ENCODE measurements at places on chromosomes 5 and 9.

- DNase-seq, result no peak
Observed at GRCh38 chr5:59648038-59648831, 245.3 kb downstream of the PDE4D start.

GRCh38 chr9:112375361-112375760 is 4.5 kb upstream of the HSDL2 start:
- no peak for DNase-seq

DNA sequence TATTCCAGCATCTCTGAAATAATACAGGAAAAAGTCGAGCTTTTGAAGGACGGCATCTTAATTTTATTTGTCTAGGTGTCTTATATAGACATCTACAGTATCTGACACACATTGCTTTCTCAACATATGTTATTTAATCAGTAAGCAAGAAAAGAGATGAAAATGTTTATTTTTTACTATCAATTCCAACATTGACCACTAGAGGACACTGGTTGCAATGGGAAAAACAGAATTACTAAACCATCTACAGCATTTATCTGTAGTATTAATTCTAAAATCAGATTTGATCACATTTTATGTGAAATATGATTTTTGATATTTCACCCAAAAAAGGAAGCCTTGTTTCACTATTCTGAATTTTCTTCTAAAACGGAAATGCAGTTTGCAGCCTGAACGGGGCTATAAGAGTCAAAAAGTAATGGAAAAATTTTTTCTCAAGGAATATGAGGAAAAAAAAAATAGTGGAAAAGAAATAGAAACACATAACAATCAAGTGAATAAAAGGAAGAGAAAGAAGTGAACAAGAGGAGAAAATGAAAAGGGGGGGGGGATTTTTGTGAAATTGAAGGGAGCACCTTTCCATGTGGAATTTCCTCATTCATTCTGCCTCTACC is 98.6 kb downstream of the OSTF1 start:
- DNase-seq, result no peak

DNA sequence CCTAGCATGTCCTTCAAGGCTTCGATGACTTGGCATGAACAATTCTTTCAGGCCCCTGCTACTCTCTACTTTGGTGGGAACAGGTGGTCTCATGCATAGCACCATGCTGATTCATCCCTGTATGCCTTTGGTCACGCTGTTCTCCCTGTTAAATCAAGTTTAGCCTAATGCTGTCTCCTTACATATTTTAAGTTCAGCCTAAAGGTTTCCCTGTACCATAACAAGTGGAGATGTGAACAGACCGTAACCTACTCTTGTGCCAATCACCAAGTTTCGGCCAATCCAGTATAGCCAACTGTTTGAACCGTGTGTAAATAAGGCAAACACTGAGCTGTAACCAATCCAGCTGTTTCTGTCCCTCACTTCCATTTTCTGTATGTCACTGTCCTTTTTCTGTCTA is 8.0 kb downstream of the GAS1 start:
- DNase-seq, result no peak

- DNase-seq, result no peak
Observed at GRCh38 chr5:128193665-128194390, 110.3 kb downstream of the SLC12A2 start.

- no peak for DNase-seq
Observed at GRCh38 chr5:53067641-53068040, 41.9 kb downstream of the MOCS2 start.

DNA sequence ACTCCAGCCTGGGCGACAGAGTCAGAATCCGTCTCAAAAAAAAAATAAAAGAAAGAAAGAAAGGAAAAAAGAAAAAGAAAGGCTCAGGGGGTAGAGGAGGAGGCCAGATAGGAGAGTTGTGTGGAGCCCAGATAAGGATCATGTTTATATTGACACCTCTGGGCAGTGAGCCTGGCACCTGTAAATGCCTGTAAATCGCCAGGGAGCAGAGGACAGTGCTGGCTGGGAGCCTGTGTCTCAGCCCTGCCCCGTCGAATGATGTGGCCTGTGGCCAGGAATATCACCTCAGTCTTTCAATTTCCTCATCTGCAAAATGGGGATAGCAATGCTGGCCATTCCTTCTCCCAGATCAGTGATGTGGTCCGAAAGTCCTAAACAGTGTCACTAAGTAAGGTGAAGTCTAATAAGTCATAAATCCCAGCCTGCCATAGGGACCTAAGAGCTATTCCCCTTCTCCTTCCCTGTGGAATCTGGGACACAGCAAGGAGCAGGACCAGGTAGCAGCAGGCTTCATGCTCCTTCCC is 10.3 kb upstream of the ABO start:
- no peak for DNase-seq

DNA sequence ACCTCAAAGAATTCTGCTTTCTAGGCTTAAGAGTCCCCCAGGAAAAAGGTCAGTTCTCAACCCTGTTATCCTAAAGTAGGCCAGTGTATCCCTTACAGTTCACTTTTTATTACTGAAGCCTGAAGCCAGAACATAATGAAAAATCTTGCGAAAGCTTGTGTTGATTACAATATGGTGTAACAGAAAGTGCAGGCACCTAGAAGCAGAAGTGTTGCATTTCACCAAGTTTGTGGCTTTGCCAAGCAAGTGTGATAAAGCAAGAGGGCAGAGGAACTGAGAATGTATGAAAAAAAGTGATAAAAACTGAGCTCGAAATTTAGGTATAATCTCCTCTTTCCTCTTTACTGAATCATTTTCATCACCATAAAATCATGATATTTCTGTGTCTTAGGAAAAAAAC is 26.2 kb downstream of the AGTPBP1 start:
- DNase-seq, result no peak

DNA sequence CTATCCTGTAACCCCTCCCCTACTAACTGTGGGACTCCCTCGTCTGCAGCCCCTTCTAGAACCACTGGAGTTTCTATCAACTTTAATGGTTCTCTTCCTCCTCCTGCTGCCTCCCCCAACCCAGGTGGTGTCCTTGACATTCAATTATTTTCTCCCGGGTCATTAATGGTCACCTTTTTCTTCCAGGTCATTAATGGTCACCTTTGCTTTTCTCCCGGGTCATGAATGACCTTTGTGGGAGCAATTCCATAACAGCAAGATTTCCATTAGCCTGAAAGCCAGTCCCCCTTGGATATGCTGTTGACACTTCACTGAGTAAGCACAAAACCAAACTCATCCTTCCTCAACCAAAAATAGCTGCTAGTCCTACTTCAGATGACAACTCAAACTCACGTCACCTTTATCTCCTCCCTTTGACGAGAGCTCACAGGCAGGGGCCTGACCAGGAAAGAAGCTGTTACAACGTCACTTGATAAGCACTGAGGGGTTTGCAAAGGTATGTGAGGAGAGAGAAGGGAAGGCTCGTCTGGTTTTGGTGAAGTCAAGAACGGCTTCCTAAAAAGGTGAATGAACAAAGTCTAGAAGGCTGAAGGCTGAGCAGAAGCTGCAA is 10.9 kb downstream of the CCDC127 start:
- DNase-seq, result no peak

DNA sequence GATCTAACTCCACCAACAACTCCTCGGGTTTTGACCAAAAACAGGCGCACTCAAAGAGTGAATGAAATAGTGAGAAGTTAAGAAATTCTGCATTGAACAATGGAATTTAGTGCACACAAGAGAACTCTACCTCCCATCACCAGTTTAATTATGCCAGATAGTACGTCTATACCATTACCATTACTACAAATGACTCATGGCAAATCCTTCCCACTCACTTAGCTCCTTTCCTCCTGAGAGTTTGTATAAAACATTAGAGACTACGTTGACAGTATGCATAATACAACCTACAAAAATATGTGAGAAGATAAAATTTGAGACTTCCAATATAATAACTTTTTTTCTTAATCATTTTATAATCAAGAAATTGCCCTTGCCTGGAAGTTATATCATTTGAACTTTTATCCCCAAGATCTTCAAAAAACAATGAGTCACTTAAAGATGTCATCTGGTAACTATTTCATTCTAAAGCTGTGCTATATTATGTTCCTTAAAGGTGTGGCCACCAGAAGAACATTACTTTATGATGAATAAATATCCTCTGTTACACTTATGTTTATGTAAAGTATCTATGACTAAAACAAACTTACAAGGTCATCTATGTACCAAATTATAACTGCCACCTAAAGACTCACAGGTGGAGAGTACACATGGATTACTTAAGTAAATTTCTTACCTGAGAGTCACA is 297.9 kb upstream of the PTGER4 start:
- DNase-seq, result no peak

- no peak for DNase-seq
Observed at GRCh38 chr5:75320371-75320770, 16.6 kb upstream of the HMGCR start.

GRCh38 chr5:179267671-179268083 is 77.6 kb downstream of the ADAMTS2 start:
- no peak for DNase-seq

DNA sequence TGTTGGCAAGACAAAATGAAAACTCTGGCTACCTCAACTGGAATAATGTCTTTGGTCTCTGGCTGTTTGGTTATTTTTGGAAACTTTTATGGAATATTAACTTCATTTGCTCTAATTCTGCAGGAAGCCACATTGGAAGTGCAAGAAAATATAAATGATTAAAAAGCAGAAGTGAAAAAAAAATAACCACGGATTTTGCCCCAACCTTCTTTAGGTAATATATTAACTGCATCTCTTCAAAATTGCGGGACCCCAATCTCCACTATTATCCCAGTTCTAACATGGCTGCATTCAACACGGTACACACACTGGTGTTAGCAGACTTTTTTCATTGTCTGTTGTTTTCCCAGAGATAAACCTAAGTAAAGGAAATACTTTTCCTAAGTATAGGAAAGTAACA is 23.0 kb downstream of the GLIS3 start:
- no peak for DNase-seq

GRCh38 chr5:143979044-143979690 is 167.2 kb downstream of the HMHB1 start:
- no peak for DNase-seq

- DNase-seq, result no peak
Observed at GRCh38 chr9:110148384-110148783, 59.6 kb downstream of the C9orf152 start.

DNA sequence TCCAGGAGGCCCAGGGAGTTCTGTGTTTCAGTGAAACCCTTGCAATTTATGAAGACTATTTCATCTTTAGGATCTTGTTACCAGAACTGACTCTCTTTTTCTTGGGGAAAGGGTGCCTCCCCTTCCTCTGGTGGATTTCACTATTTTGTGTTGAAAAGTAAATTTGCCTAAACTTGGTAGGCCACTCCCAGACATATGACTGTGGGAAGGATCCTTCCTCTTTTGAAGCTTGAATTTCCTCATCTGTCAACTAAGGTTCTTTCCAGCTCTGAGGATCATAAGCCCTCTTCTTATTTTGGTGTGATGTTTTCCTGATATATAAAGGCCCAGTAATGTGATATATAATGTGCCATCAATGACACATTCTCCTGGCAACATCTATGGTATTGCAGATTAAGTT is 59.1 kb upstream of the ZFAND5 start:
- DNase-seq, result no peak

- DNase-seq, result no peak
Observed at GRCh38 chr5:52885614-52886013, 97.9 kb downstream of the ITGA1 start.

GRCh38 chr5:139650031-139650688 is 2.0 kb downstream of the CXXC5 start:
- no peak for DNase-seq

GRCh38 chr5:52779213-52779612 is 8.5 kb upstream of the ITGA1 start:
- no peak for DNase-seq

DNA sequence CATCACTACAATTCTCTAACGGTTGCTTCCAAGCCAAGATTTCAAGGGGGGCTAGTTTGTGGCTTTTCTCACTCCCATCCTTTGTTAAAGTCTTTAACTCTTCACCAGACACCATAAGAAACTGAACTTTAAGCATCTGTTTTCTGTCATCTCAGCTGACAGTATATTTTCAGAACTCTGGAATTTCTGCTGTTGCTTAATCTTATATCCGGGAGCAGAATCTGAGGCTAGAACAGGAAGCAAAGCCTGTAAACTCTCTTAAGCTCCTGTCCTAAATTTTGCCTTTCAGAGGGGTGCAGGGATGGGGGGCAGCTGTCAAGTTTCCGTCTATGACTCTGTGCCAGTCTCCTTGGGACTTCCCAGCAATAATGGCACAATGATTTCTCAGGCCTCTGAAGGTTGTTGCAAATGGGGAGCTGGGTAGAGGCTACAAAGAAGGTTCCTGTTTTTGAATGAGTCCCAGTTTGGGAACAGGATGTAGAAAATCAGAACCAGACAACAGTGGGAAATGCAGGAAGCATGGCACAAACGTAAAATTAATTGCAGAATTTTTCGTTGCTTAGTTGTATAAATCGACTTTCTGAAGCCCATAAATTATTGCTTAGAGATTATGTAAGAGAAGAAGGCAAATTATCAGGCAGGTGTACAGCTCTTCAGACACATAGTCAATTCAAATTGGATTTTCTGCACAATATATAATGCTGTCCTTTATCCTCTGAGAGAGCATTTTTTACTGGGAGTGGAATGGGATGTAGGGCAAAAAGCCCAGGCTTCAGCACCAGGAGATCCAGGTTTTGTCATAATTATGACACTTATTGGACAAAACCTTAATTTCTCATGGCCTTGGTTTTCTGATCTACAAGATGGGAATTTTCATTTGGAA is 430.9 kb downstream of the DMAC1 start:
- no peak for DNase-seq

- no peak for DNase-seq
Observed at GRCh38 chr5:32889078-32889477, 178.0 kb downstream of the NPR3 start.

DNA sequence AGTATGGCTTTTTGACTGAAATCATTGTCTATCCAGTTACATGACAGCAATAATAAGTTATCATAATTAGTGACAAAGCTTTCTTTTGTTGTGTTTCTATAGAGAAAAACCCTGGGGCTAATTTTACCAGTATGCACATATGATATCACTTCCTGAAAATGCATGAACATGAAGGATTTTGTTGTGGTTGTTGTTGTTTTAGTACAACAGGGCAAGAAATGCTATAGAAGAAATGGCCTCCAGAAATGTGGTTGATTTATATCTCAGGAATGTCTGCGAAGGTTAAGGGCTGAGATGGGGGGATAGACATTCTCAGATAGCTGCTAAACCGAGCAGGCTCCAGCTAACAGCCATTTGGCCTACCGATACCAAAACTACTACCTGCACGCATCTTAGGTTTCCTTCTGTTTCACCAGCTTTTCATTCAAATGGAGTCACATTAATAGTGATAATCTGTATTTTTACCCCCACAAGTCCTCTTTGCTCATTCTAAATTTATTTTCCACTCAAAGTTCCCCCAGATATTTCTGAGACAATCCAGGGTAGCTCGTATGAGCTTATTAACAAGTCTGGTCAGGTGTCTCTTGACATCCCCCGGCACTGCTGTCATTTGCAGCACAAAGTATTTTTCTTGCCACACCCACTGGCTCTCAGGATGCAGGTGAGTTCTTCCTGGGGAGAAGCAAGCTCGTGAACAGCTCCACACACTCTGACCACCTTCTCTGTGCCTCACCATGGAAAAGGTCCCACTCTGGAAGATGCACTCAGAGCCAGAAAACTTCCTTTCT is 232.4 kb upstream of the GAS1 start:
- no peak for DNase-seq

- no peak for DNase-seq
Observed at GRCh38 chr9:3856592-3856991, 330.8 kb upstream of the RFX3 start.

All from stimulated activated CD8-positive, alpha-beta memory T cell treated with anti-CD3 and anti-CD28 coated beads, Interleukin-12 subunit alpha, Interleukin-12 subunit beta, amount 100 ng/mL, for 4 hours (primary cell).